SW480 (cell line): ENCODE measurements at places on chromosomes 4 and X.
A peak's percentile ranks its signal among the peaks of the same experiment; 100 is the strongest.

- DNase-seq, result no peak
Measured at GRCh38 chrX:57137501-57137900, 304 bp upstream of the SPIN2A start.

GRCh38 chrX:123881330-123881729 is 21.5 kb downstream of the XIAP start:
- DNase-seq, result no peak

GRCh38 chrX:126985981-126986380 is 166.5 kb downstream of the PRR32 start:
- no peak for DNase-seq

GRCh38 chr4:11625211-11625610 is 196.5 kb upstream of the HS3ST1 start:
- DNase-seq, result no peak

- DNase-seq, result peak; percentile 63
Measured at GRCh38 chr4:8191136-8191747, 7.8 kb upstream of the SH3TC1 start.

- DNase-seq, result no peak
Measured at GRCh38 chr4:57374866-57375595, 264.8 kb upstream of the IGFBP7 start.

GRCh38 chr4:176548571-176548970 is 228.8 kb downstream of the SPCS3 start:
- no peak for DNase-seq

DNA sequence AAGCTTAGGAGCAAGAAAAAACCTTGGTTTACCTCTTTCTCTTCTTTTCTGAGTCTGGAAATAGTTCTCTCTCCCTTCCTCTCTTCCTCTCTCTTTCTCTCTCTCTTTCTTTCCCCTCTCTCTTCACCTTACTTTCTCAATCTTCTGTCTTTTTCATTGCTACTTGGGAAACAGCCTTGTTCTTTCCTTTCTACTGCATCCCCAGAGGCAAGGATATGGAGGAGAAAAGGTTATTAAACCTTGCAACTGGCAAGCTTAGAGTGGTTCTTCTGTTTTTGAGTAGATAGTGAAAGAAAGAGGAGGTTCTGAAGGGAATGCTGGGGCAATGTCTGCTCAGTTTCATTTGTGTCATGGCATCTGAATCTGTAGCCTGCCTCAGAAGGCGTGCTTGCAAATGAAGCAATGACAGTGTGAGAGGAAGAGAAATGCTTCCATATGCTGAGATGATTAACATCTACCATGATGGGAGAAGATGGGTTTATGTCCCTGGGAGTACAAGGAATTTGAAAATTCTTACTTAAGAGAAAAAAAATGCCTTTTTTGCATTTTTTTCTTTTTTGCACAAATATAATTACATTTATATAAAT is 190.6 kb downstream of the CEP135 start:
- DNase-seq, result no peak

GRCh38 chr4:101813604-101814003 is 23.1 kb downstream of the BANK1 start:
- no peak for DNase-seq

DNA sequence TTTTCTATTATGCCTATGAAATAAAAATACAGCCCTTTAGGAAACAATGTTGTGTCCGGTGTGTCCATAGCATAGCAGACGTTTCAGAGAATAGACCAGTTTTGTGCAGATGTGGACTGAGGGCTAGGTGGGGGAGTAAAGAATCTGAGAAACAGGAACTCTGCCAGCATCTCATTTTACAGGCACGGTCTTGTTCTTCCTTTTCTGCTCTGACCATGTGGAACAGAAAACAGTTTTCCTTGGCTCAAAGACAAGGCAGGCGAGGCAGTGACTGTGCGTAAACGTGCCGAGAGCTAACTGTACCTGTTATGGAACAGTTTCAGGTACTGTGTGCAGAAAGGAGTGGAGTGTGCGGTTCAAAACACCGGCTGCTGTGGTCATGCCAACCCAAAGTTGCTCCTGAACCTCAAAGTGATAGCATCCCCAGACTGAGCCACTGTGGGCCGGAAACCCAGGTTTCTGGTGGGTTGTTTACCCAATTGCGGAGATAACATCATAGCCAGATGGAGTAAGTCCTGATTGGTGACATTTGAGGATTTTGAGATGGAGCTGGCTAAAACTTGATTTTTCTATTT is 20.2 kb downstream of the CNGA2 start:
- DNase-seq, result no peak

- DNase-seq, result no peak
Measured at GRCh38 chrX:39451046-39451445, 646.7 kb downstream of the BCOR start.

- peak; percentile 37 for DNase-seq
Measured at GRCh38 chrX:147803948-147804347, 107.8 kb upstream of the FMR1 start.

GRCh38 chr4:83605210-83605609 is 69.3 kb downstream of the GPAT3 start:
- no peak for DNase-seq

DNA sequence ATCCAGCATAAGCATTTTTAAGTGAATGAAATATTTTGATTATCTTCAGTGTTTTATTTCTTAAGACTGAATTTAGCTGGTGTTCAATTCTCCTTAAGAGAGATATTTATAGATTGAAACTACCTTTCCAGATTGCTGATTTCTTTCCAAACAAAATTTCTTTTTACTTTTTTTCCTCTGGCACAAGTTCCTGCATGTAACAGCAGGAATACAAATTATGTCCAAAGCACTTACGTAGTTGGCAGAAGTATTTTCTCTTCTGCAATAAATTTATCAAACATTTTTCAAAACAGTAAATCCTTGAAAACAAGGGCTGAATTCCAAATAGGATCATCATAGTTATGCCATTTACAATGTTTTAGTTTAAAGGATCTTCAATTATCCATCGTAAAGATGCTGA is 412.6 kb downstream of the IQCM start:
- DNase-seq, result no peak

- DNase-seq, result no peak
Measured at GRCh38 chr4:33931026-33931425, 2313.3 kb downstream of the ARAP2 start.

DNA sequence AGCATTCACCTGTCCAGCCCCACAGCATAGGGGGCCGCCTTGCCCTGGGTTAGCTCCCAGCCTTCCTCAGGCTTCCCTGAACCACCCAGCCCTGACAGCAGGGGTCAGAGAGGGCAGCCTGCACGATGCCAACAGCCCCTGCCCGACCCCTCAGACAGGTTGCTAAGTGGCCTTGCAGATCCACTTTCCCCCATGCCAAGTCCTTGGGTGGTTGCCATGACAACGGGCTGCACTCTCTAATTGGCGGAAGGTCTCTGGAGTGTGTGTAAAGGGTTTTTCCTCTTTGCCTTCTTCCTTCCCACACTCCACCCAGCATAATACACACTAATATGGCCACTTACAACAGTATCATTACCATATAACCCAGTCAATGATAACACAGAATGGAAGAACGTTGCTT is 99.6 kb upstream of the AFAP1 start:
- no peak for DNase-seq

GRCh38 chrX:12709047-12709446 is 82.2 kb upstream of the PRPS2 start:
- no peak for DNase-seq

GRCh38 chrX:24203072-24203808 is 53.7 kb downstream of the ZFX start:
- no peak for DNase-seq

DNA sequence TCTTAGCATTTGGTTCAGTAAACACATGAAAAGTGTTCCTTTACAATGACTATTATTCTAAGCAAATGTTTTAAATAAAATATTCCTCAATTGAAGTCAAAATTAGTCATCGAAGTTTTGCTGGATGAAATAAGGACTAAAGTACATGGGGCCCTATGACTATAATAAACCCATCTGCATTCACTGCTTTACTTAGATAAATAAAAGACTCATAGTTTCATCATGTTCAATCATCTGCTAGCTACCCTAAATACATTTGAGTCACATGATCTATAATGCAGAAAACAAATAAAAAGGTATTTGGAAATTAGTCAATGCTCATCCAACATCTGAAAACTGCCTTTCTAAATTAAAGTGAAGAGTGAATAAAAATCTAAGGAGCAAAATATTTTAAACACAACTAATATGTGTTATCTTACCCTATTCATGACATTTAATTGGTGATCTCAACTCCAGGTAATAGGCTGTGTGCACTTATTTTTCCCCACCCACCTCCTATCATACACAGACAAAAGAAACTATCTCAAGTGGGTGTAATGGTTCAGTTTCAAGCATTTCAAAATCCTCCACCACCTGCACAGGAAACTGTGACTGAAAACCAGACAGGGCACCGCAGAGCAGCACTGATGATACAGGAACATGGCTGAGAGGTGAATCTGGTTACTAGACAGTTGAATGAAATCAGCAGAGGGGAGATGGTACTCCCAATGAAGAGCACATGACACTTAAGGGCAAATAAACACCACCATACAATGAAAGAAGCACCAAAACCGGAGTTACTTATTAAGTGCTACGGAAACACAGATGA is 78.6 kb downstream of the CAMK2D start:
- no peak for DNase-seq

DNA sequence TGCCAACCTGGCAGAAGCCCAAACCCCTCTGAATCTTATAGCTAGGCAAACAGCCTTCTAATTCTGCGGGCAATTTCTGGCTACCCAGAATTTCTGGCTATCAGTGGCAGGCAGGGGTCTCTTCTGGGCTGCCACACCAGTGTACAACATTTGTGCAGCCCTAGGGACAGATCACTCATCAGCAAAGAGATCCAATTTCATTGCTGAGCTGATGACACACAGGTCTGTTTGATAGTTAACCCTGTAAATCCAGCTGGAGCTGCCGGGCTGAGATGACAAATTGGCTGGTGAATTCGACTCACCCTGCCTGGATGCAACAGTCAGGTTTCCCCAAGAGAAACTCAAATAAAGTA is 2.4 kb downstream of the MID1 start:
- peak; percentile 72 for DNase-seq

GRCh38 chr4:212438-213188 is 88.3 kb downstream of the ZNF718 start:
- DNase-seq, result no peak

DNA sequence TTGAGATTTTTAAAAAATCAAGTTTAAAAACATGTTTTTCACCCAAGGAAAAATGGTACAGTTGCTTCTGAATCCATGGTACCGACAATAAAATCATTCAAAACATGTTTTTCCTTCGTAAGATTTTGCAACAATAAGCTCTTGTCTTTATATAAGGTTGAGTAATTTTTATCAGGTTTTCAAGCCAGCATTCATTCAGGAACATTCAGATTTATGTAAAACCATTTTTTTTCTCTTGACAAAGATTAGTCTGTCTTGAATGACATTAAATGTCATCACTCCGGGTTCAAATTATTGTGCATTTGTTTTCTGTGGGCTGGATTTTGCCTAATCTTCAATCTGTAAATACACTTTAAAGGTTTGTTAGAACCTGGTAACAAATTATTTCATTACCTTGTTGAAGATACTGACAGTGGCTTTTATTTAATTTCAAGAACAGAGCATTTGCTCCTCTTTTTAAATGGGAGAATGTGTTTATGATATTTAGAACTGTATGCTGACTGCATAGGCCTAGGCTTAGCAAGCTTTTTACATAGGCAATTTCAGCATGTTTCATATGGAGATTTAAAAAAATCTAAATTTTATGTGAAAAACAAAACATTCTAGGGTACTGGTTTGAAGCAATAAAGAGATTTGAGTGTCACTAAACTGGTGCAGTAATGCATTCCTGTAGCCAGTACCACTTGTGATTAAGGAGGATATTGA is 336.4 kb upstream of the HAND2 start:
- DNase-seq, result no peak

DNA sequence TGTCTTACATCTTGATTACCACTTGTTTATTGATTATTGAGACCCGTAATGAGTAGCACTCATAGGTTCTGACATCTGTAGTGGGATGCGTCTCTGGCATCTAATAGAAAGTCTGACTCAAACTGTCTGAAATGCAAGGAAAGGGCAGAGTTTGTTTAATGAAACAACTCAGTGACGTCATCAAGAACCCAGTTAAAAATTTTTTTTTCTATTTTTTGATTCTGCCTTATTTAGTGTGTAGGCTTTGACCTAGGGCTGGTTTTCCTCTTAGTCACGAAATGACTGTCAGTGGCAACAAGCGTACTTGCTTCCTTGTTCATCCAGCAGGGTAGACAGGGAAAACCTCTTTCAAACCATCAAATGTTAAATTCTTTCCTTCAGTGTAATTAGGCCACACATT is 3.1 kb upstream of the CDKL5 start:
- no peak for DNase-seq

GRCh38 chr4:5734853-5735252 is 23.9 kb downstream of the EVC start:
- no peak for DNase-seq

DNA sequence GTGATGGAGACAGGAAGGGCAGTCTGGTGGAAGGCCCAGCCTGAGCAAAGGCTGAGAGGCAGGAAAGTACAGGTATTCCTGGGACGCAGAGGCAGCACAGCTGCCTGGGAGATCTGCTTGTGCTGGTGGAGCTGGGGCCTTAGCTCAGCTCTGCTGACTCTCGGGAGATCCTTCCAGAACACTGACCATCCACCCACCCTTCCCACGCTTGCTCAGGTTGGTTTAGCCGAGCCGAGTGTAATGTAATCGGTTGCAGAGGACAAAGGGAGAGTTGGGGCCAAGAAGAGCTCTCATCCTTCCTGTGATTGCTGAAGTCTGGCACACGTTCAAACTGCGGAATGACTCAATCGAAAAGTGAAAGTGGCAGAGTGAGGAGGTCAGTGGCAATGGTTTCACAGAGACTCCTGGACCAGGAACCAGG is 43.1 kb upstream of the GPR78 start:
- peak; percentile 60 for DNase-seq

DNA sequence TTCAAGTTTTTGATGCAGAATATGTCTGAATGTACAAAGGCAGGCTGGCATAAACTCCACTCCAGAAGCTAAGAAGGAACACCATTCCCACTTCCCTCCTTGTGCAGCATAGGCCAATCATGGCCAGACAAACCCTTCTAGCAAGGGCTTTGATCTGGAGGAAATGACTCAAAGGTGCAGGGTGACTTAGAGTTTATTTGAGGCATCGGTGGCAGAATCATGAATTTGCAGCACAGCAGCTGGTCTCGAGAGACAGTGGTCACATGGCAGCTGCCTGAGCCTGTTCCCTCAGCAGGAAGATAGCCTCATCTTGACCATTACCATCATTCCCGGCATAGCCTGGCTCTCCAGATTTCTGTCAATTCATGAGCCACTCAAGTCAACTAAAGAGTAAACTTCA is 154.5 kb downstream of the ATP10D start:
- no peak for DNase-seq

DNA sequence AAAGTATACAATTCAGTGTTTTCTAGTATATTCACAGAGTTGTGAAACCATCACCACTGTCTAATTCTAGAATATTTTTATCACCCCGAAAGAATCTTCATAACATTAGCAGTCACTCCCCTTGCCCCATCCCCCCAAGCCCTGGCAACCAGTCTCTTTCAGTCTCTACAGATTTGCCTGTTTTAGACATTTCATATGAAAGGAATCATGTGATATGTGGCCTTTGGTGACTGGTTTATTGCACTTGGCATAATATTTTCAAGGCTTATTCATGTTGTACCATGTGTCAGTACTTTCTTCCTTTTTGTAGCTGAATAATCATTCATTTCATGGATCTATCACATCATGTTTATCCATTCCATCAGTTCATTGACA is 371.7 kb downstream of the AFF2 start:
- DNase-seq, result no peak

- no peak for DNase-seq
Measured at GRCh38 chrX:54085666-54086065, 41.4 kb upstream of the PHF8 start.

GRCh38 chr4:158771776-158772175 is 3.0 kb downstream of the FNIP2 start:
- DNase-seq, result no peak

- DNase-seq, result no peak
Measured at GRCh38 chr4:125440814-125441213, 126.1 kb downstream of the FAT4 start.
